ENCODE measurements at places on chromosomes 12 and 14.

GRCh38 chr12:25637752-25638151 is 84.7 kb upstream of the LMNTD1 start:
- no peak for DNase-seq

DNA sequence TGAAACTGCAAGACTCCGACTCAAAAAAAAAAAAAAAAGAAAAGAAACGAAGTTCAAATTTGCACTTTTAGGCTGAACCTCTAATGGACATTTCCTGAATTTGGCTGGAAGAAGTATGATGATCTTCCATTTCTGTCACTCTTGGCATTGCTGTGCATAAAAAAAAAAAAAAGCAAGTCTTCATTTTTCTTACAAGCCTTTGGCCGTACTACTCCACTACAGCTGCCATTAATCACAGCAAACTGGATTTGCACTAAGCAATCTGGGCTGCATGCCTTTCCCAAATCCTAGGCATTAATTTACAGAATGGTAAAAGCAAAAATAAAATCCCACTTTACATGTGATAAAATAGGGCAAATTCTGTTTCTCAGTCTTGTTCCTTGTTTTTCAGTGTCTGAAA is 7.1 kb downstream of the CSRP2 start:
- no peak for DNase-seq

DNA sequence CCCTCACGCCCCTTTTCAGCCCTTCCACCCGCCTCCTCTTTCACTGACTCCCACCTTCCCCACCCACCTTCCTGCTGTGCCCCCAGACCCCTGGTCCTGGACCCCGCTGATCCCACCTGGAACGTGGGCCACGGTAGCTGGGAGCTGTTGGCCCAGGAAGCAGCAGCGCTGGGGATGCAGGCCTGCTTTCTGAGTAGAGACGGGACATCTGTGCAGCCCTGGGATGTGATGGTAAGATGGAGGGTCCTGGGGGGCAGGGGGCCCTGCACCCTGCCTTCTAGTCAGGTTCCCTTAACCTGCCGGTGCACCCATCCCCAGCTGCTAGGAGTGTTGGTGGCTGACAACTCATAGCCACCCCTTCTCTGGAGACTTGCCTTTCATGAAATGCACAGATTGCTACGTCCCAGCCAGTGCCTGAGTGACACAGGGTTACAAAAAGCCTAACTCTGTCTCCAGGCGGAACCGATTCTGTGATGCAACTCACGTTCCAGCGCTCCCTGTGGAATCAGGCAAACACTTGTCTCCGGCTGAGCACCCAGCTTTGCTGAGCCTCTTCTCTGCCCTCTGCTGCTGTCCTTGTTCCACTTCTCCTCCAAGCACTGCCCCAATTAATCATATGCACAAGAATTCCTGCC is 15.0 kb upstream of the OAS2 start:
- DNase-seq = no peak

- no peak for DNase-seq
Observed at GRCh38 chr12:72699362-72699761, 427.2 kb downstream of the TRHDE start.

GRCh38 chr12:31970199-31970598 is 11.0 kb downstream of the RESF1 start:
- no peak for DNase-seq

- DNase-seq = no peak
Observed at GRCh38 chr14:68395604-68396003, 397.3 kb downstream of the ZFP36L1 start.

- DNase-seq = no peak
Observed at GRCh38 chr14:85907536-85907935, 377.6 kb downstream of the FLRT2 start.

DNA sequence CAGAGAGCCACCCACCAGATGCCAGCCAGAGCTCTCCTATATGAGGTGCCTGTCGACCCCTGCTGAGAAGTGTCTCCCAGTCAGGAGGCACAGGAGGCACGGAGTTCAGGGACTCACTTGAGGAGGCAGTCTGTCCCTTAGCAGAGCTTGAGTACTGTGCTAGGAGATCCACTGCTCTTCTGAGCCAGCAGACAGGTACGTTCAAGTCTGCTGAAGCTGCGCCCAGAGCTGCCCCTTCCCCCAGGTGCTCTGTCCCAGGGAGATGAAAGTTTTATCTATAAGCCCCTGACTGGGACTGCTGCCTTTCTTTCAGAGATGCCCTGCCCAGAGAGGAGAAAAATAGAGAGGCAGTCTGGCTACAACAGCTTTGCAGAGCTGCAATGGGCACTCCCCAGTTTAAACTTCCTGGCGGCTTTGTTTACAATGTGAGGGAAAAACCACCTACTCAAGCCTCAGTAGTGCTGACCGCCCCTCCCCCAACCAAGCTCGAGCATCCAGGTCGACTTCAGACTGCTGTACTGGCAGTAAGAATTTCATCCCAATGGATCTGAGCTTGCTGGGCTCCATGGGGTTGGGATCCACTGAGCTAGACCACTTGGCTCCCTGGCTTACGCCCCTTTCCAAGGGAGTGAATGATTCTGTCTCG is 146.7 kb upstream of the USP15 start:
- DNase-seq = no peak

GRCh38 chr14:61145034-61145902 is 135.9 kb downstream of the TMEM30B start:
- peak; percentile 41 for DNase-seq

- DNase-seq = no peak
Observed at GRCh38 chr14:72480464-72481243, 413.2 kb downstream of the DPF3 start.

- peak; percentile 9 for DNase-seq
Observed at GRCh38 chr14:72962829-72963312, 36.6 kb downstream of the DCAF4 start.

GRCh38 chr12:2543801-2544200 is 251.0 kb upstream of the FKBP4 start:
- DNase-seq = no peak

DNA sequence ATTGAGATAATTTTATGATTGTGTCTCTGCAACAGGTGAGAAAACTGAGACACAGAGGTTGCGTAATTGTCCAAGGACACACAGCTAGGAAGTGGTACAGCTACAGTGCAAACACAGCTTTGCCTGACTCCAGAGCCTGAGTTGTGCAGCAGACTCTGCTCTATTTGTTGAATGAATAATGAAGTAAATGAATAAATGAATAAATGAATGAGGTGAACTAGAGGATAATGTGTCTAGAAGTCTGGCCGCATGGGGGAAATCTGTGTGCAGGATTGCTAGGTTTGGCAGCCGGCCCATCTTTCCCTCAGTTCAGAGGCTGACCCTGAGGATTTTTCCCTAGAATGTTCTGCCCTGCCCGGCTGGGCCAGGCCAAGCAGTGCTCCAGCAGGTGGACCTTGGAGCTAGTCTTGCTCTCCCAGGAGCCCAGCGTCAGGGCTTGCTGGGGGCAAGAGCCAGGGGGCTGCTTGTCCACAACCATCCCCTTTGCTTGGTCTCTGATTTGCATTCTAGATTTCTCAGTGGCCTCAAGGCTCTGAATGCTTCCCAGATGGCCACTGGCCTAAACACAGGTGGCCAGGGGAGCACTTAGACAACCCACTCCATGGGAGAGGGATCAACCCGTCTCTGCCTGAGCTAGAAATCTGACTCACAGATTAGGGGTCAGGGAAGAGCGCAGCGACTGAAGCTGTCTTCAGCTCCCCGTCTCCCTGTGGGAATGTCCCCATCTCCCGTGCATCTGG is 225.2 kb downstream of the C12orf75 start:
- DNase-seq = no peak

All from NCI-H1436 treated with DMSO at 0.1 percent for 48 hours (cell line).